ENCODE measurements at places on chromosomes 1 and 21.
A peak's percentile ranks its signal among the peaks of the same experiment; 100 is the strongest.

DNA sequence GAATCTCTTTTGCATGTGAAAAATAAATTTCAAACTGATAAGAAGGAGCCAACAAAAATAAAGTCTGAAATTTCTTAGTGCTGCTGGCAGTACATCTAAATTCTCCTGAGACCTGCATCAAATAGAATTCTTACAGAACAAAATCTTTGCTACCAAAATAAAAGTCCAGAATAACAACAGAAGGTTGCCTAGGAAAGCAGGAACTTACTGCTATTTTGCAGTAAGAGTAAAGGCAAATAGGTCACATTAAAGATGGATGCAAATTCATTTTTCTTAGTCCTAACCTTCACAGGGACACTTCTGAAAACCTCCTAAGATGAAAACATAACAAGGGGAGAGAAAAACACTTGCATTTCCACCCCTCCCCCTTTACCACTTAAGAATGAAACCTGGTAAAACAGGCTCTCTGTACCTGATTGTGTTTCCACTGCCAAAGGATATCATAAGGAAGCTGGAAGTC is 59.0 kb downstream of the RUSC1 start:
- DNase-seq = peak; percentile 4

- DNase-seq = no peak
These were observed 87.9 kb downstream of the CDC14A start for GRCh38 chr1:100440075-100440809.

- no peak for DNase-seq
These were observed 282.4 kb downstream of the GRIK1 start for GRCh38 chr21:29657240-29657989.

DNA sequence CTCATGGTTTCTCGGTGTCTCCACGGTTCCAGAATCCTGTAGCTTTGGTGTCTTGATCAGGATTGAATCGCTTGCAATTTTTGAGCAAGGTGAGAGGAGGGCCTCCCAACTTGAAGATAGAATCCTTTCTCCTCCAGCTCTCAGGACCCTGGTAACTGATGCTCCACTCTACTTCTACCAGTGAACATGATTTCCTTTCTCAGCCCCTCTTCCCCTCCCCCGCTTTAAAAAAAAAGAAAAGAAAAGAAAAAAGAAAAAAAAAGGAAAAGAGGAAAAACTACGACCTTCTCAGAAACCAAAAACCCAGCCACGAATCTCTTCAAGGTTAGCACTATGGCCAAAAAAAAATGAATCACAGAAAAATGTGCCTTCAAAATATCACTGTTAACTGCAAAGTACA is 1.2 kb downstream of the ARHGEF11 start:
- no peak for DNase-seq

DNA sequence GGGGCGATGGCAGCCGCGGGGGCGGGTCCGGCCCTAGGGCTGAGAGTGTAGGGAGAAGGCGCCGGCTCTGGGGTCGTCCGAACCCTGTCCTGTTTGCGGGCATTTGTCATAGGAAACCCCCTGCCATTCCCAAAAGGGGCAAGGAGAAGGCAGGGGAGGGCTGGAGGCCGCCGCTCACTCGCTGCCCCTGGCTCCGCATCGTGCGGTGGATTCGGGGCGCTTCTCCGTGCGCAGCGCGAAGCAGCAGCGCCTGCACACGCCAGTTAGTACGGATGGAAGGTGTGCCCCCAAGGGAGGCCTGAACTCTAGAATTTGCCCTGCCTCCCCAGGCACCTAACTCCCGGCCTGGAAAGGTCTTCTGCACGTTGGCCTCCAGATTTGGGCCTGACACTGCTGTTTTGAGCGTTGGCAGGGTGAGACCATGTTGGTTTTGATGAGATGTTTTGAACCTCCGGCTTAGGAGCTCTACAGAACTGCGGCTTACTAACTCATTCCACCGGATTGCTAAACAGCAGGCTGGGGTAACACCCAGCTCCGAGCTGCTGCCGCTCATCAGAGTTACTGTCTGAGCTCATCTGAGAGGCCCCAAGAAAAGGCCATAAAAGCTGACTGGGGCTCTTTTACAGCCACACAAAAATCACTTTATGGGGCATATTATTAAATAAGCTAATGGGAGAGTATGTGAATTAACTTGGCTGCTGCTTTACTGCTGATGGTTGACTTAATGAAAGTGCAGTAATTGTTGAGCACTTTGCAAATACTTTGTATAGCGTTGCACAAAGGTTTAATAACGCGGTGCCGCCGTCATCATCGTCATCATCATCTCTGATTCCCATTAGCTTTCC is 987 bp downstream of the GPR137B start:
- DNase-seq = peak; percentile 80

- DNase-seq = no peak
These were observed 18.1 kb downstream of the ZDHHC18 start for GRCh38 chr1:26844424-26845196.

GRCh38 chr1:173530795-173531693 is 53.9 kb downstream of the PRDX6 start:
- no peak for DNase-seq
